ENCODE measurements at places on chromosomes 3 and 15. TPM values are rescaled to one million over a fixed set of nuclear protein-coding genes. Genes with fewer than 3 reads are reported as not detected.

DNA sequence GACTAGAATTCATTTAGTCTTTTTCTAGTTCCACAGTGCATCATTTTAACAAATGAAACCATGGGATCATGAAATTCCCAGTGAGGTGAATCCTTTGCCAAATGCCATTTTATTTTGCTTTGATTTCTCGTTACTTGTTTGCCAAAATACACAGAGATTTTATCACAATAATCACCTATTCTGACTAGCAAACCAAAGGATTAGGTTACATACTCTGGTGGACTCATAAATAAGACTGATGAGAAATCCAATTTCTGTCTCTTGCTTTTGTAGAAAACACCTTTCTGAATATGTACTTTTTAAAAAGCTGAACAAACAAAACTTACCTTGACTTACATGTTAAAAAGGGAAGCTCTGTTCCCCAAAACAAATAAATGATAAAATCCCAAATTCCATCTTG is 12.2 kb downstream of the ERC2 start:
- no peak for DNase-seq

GRCh38 chr15:47934342-47934741 is 186.4 kb upstream of the SLC24A5 start:
- no peak for DNase-seq

- DNase-seq = no peak
Observed at GRCh38 chr3:25171897-25172296, 256.2 kb upstream of the RARB start.

DNA sequence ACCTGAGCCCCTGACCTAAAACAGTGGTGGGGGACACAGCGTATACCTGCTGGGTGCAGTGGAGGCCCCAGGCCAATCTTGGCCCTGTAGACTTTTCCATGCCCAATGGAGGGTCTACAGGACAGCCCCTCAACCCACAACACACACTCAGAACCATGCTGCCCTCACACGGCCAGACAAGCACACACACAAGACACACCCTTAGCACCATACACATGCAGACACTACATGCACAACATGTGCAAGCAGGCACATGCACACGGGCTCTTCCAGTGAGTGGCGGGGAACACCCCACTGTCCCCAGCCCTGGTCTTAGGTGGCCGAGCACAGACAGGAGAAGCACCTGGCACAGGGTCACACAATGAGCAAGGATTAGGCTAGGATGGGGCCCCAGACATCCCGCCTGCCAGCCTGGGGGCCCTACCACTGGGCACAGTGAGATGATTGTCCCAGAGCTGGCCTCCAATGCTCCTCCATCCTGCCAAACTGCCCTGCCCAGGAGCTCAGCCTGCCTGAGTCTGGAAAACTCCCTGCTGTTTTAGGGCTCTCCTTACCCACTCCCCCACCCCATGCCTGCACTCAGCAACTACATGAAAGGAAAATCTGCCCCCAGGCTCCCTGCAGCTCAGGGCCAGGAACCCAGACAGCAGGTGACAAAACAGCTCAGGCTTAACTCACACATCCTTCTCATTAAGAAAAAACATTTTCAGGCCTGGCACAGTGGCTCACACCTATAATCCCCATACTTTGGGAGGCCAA is 15.8 kb downstream of the IQSEC1 start:
- no peak for DNase-seq

DNA sequence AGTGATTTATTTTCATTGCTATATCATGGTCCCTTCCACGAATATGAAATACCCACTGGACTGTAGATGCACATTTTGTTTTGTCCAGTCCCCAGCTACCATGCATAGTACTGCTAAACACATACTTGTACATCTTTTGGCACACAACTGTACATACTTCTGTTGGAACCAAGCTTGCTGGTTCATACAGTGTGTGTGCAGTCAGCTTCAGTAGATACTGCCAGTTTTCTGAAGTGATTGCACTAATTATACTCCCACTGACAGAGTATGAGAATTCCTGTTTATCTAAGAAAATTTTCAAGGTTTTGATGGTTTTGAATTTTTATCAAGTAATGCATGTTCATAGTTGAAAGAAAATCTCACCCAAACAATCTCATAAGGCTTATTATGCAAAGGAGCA is 100.7 kb upstream of the LMCD1 start:
- DNase-seq = no peak

DNA sequence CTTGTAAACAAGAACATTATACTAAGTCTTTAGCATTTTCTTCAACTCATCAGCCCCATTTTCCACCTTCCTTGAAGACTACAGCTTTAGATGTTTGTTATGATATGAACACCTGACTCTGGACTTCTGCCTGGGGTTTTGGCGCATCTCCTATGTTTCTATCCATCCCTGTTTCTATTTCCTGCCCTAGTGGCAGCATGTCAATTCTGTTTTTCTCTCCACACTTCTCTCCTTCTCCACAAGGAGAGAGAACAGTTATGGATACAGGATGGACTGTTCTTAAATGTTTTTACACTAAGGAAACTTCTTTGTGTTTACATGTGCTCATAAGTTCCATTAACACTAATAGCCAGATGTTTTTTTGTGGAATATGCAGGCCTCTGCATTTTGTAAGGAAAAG is 423.3 kb upstream of the IL12A start:
- no peak for DNase-seq

DNA sequence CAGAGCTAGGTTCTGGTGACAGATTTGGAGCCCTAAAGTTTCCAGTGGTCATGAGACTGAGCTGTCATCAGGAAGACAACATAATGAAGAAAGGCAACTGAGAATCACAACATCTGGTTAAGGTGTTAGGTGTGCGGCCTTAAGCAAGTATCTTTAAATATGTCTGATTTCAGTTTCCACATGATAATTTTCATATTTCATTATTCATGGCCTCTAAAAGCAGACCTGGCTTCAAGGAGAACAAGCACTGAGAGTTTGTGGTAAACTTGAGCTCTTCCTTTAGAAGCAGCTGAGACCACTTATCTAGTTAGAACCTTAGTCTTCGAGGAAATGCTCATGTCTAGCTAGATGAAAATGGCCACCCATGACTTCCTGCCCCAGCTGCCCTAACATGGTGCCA is 25.7 kb upstream of the MYLK start:
- DNase-seq = no peak

DNA sequence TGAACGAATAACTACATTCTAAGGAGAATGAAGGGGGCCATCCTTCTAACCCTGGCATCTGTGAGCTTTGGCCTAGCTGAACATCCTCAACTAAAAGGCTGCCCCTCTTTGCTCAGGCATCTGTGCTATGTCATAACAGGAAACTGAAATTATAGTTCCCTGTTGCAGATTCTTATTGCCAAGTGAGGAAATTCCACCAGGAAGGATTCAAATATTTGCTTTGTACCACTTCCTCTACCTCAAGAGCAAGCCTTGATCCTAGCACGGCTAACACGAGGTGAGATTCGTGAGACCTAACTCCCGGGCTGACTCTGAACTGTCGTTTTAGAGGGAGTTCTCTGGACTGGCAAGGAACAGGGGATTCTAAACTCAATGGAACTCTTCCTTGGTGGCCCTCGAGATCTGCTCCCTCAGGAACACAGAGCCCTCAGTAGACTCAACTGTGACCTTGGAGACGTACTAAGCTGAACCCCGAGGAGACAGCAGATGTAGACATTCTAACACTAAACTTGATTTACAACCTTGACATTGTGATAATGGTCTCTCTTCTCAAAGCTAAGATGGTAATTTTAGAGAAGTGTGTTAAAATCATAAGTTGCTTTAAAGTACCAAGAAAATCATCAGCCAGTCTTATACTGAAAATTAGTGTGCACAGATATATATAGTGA is 4.2 kb downstream of the SPG21 start:
- DNase-seq = no peak

GRCh38 chr15:65956307-65956706 is 87.0 kb downstream of the RAB11A start:
- no peak for DNase-seq

The THRB gene
- not detected for total RNA-seq

The TUSC7 gene
- total RNA-seq = not detected

The DPPA4 gene
- not detected for total RNA-seq

The CACNA2D2 gene
- total RNA-seq = 2.4 TPM
